ENCODE measurements at places on chromosomes 4 and X. TPM values are rescaled to one million over a fixed set of nuclear protein-coding genes. Genes with fewer than 3 reads are reported as not detected.

The NKX3-2 gene
- not detected for total RNA-seq

The TMEM144 gene
- 9.6 TPM for total RNA-seq

The CXCL9 gene
- 13.3 TPM for total RNA-seq

The TEX13D gene
- not detected for total RNA-seq

The CLIC2 gene
- total RNA-seq = 26.2 TPM

The CT55 gene
- total RNA-seq = not detected

The UGT2A1 gene
- total RNA-seq = not detected

The DMP1 gene
- not detected for total RNA-seq

The AFAP1 gene
- 14.8 TPM for total RNA-seq

The ETDA gene
- not detected for total RNA-seq

The CCKAR gene
- not detected for total RNA-seq

The LONRF3 gene
- total RNA-seq = 10.8 TPM

The AGA gene
- total RNA-seq = 24.1 TPM

The PRRG3 gene
- total RNA-seq = 1.5 TPM

The MAGEA6 gene
- total RNA-seq = not detected
